ENCODE measurements at places on chromosomes 3 and 15.
A peak's percentile ranks its signal among the peaks of the same experiment; 100 is the strongest.

DNA sequence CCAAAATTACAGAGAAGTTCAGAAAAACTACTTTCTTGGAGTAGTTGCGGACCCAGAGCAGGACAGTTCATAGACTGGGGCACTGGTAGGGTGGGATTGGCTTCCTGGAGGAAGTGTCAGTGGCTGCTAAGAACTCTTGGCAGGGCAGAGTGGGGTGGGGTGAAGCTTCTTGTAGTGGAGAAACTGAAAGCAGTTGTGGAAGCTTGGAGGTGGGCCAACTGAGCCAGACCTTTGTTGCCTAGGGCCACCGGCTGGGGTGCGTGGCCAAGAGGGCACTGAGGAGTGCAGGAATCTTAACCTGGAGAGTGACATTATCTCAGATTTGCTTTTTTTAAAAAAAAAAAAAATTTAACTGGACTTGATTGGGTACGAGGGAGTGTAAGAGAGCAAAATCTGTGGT, 3.1 kb downstream of the KAT2B start:
- no peaks in the 10 kb centered on the region for H3K27me3 ChIP-seq
- peak overlapping the region; percentile 97 for H3K27ac ChIP-seq
- H3K4me3 ChIP-seq: peak overlapping the region; percentile 90
- DNase-seq: peak; percentile 63

DNA sequence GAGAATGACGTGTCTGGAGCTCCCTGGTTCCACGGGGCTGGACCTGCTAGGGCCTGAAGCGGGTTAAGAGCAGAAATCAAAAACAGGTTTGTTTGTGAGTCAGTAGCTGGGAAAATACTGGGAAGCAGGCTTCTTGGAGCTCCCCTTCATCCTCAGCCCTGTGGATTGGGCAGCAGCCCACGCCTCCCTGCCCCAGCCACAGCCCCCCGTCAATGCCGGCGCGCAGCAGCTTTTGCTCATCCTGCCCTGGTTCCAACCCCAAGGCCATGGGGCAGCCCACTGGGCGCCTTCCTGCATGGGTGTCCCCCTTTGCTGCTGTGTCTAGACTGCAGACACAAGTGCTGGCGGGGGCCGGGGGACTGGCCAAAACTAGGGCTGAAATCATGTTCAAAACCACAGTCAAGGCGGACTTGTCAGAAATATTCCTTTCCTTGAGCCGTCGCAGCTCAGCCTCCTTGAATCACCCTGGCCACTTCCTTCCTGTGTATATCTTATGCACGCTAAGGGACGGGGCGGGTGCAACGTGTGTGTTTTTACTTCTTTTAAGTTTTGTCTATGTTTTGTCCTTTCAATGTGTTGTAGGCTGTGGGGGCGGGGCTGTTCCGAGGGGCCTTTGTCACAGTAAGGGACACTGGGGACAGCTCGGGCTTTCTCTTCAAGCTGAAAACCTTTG, 108.1 kb downstream of the KLF13 start:
- H3K4me1 ChIP-seq: peaks cover 79% of the 10 kb centered on the region
- peak overlapping the region; percentile 75 for H3K4me3 ChIP-seq
- peak; percentile 91 for DNase-seq

DNA sequence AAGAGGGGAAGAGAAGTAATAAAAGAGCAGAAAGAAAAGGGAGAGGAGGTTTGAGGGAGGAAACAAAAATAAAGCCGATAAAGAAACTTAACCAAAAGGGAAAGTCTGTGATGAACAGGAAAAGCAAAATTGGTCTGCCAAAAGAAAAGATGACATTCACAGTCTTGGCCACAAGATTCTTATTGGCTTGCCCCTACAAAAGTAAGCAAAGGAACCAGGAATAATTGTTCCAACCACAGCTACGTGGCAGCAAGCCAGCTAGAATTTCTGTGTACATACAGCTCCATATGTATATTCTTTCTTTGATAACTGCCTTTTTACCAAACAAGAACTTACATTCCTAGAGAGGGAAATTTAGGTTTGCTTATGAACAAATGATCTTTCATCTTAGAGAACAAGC, 79.6 kb downstream of the MLH1 start:
- H3K36me3 ChIP-seq: peaks cover 31% of the 10 kb centered on the region
- H3K27me3 ChIP-seq: no peaks in the 10 kb centered on the region
- no peak for DNase-seq

DNA sequence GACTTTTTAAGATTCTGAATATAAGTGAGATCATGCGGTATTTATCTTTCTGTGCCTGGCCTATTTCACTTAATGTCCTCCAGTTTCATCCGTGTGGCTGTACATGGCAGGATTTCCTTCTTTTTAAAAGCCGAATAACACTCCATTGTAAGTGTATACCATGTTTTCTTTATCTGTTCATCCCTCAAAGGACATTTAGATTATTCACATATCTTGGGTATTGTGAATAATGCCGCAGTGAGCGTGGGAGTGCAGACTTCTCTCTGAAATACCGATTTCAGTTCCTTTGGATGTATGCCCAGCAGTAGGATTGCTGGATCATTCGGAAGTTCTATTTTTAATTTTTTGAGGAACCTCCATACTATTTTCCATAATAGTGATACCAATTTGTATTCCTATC, 136.1 kb downstream of the APBA2 start:
- H3K27ac ChIP-seq: no peak overlapping the region
- no peak overlapping the region for H3K4me3 ChIP-seq
- H3K4me1 ChIP-seq: no peaks in the 10 kb centered on the region
- no peaks in the 10 kb centered on the region for H3K36me3 ChIP-seq

GRCh38 chr3:145266368-145266767, 894.6 kb downstream of the PLOD2 start:
- no peak overlapping the region for H3K4me3 ChIP-seq
- no peaks in the 10 kb centered on the region for H3K36me3 ChIP-seq
- no peak for DNase-seq
- no peaks in the 10 kb centered on the region for H3K4me1 ChIP-seq
- no peaks in the 10 kb centered on the region for H3K27me3 ChIP-seq
- H3K27ac ChIP-seq: no peak overlapping the region
